Stimulated activated CD8-positive, alpha-beta memory T cell treated with anti-CD3 and anti-CD28 coated beads, Interleukin-2, amount 100 ng/mL, for 48 hours (primary cell): ENCODE measurements at places on chromosomes 4 and X.

GRCh38 chrX:142999199-142999701 lies 26.5 kb upstream of the SPANXN4 start:
- DNase-seq: no peak

DNA sequence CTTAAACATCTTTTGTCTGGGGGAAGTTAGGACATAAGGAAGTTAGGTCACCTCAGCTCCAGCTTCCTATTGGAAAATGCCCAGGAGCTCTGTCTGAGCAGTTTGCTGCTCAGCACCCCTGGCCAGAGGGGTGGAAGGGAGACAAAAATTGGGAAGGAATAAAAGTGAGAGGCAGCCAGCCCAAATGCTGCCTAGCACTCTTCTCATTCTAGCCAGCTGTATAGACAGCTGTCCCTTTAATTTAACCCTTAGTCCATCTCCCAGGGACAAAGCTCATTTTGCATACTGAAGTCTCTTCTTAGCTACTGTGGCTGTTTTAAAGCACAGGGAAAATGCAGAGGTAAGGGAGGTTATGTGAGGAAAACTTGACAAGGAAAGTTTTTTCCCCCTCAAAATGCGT lies 89.5 kb upstream of the CITED1 start:
- DNase-seq: no peak

- DNase-seq: no peak
These were observed 27.2 kb downstream of the PJA1 start for GRCh38 chrX:69138118-69138390.

DNA sequence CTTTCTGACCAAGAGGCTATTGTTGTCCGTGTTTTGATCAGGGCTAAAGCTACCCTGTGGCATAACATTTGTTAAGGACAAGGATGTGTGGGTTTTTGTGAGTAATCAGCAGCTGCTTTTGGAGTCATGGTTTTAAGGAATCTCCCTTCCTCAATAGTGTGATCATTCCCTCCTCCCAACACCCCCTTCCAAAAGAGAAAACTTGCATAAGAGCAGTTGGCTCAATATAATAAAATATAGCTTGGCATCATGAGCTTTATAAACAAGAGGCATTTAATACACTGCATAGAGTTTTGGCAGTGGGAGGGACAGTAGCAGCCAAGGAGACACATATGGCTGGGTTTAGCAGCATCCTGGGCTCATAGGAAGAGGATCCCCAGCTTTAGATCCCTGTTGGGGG lies 84.7 kb downstream of the NHS start:
- no peak for DNase-seq

DNA sequence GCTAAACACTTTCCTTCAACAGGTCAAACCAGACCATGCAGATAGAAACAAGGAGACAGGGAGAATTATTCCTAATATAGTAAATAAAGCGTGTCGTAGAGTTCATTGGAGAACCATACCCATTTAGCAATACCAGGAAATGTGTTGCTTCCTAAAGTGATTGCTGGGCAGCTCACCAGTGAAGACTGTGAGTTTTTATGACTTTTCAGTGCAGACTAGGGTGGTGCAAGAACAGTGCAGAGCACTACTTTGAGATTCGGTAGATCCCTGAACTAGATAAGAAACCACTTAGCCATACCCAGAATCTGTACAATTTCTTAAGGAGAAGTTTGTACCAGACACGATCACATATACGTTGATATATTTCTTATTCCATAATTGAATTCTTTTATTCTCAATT lies 87.4 kb downstream of the EMCN start:
- no peak for DNase-seq
